Uterus (tissue), 4 donors: ENCODE measurements at places on chromosomes 2 and 18. TPM values are rescaled to one million over a fixed set of nuclear protein-coding genes. Genes with fewer than 3 reads are reported as not detected.
A peak's percentile ranks its signal among the peaks of the same experiment; 100 is the strongest.

DNA sequence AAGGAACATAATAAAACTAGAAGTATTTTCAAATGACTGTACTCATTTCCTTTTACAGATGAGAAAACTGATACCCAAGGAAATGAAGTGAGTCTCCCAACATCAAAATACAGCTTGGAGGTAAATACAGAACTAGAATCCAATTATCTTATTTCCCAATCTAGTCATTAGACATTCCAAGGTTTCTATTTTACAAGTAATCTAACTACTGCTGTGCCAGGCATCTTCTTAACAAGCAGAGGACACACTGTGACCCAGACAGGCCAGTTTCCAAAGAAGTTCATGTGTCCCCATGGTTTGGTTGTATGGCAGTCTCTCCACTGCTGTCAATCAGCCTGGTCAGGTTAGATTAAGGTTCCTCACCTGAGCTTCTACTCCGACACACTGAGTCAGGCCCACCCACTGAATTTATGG, 143.5 kb downstream of the THADA start:
- no peak for DNase-seq

DNA sequence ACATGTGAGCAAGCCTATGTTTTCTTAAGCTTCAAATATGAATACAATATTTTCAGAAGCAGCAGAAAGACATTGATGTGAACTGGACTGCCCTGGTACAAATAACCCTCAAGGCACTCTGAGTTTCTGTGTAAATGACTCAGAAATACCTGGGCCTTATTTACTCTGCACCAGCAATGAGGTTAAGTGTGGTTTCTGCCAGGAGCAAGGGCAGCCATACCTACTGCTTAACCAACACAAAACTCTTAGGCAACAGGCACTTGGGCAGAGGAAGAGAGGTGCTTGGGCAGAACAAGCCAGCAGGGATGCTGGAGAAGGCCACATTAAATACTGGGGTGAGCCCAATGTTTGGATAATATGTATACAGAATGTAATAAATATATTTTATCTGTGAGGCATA, 29.4 kb upstream of the ARL5A start:
- DNase-seq: no peak

Gene TFPI
- 88.5 TPM for total RNA-seq

Gene NTSR2
- total RNA-seq: not detected

GRCh38 chr2:29741132-29741531, 180.3 kb downstream of the ALK start:
- no peak for DNase-seq

Gene FARSB
- total RNA-seq: 24.1 TPM

DNA sequence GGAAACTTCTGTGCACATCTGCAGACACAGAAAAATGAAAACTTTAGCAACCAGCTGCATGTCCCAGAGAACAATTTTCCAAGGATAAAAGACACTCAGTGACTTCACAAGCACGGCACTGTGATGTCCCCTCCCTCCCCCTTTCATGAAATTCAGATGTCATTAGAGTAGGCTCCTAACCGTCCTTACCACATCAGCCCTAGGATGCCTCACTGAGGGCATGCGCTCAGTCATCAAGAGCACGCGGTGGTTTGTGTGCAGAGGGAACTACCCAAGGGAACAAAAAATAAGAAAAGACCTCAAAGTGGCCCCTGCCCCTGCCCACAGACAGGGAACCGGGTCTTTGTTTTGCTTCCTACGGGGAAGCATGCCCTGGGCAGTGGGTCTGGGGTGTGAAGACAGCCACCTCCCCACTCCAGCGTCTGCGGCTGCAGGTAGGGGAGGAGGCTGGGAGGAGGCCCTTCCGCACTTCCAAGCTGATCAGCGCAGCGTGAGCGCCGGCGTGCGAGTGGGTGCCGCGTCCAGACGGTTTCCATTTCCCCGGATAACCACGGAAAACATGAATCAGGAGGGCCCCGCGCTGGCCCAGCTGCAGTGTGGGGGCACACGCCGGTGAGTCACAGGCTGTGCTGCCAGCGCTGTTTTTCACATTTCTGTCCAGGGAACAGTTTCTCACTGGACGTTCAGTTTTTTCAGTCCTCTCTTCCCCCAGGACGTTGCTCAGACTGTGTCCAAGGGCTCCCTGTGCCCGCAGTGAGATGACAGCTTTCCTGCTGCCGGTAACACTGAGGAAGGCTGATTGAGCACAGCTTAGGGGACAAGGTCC, 70.6 kb downstream of the COPS8 start:
- peak; percentile 88 for DNase-seq
